GM13977 (cell line): ENCODE measurements at places on chromosomes 6 and 20.

DNA sequence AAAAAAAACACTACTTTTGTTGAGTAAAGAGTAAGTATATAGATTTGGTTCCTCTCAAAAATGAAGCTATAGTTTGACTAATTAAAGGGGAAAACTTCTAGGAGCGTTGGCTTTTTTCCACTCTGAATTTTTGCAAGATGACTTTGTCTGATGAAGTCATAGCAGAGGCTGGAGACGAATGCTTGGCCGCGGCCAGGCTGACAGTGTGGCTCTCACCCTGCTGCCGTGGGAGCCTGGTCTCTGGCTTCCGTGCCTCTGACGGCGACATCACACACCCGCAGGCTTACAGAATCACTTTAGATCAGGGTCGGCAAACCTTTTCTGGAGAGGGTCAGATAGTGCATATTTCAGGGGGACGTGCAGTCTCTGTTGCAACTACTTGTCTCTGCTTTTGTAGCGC lies 145.0 kb downstream of the PHACTR3 start:
- DNase-seq, result no peak

- no peak for DNase-seq
These were observed 22.2 kb downstream of the CHMP4B start for GRCh38 chr20:33833333-33833732.

GRCh38 chr6:111091987-111092386 lies 4.7 kb downstream of the SLC16A10 start:
- DNase-seq, result no peak

DNA sequence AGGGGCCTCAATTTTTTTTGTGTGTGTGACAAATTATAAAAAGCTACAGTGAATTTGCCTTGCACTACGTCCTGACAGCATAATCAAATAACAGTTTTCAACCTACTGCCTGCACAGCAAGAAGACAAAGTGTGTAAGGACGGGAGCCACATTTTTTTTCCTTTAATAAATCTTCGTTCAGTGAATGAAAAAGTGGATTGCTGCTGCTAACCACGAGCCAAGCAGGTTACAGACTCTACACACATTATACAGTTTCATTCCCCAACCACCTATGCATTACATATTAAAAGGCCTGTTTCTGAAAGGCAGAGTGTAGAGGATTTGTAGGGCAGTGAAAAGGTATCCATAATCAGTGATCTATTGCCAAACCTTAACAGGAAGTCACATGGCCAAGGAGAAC lies 570.0 kb upstream of the BTBD3 start:
- no peak for DNase-seq

DNA sequence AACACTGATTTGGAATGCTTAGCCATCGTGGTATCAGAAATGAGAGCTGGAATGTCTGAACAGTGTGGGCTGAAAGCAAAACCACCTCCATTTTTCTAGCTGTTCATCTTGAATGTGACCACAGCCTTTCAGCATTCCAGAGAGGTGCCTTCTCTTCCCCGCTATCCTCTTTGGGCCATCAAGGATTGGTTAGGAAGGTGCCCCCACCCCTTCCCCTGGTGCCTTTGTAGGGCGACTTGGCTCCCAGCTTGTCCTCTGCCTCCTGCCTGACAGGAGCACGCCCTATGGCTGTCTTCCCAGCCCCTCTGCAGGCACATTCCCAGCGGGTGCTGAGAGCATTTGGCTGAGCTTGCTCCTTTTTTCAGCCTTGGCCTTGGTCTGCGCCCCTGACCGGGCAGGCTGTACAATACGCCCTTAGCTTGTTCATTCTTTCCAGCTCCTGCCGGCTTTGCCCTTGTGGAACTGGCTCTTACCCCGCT lies 97.5 kb downstream of the ARMC2 start:
- no peak for DNase-seq

DNA sequence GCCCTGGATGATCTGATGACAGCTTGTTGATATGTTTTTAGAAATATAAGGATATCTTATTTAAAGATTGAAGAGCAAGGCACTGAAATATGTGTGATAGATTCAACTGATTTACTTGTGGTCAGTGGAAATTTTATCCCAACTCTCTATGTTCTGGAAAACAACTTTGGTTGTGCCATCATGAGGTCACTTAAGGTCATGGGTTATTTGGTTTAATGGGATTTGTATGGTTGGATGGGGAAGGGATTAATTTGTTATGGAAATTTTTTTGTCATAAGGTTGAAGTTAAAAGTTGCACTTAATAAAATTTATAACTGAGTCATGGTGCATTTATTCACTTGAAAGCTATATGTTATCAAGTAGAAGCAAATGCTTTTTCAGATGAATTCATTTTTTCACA lies 214.3 kb upstream of the LAMP5 start:
- no peak for DNase-seq

- no peak for DNase-seq
These were observed 137.6 kb upstream of the ECI2 start for GRCh38 chr6:4272996-4273395.
